Globus pallidus (tissue), 1 donor: ENCODE measurements at places on chromosomes 11 and 22.

DNA sequence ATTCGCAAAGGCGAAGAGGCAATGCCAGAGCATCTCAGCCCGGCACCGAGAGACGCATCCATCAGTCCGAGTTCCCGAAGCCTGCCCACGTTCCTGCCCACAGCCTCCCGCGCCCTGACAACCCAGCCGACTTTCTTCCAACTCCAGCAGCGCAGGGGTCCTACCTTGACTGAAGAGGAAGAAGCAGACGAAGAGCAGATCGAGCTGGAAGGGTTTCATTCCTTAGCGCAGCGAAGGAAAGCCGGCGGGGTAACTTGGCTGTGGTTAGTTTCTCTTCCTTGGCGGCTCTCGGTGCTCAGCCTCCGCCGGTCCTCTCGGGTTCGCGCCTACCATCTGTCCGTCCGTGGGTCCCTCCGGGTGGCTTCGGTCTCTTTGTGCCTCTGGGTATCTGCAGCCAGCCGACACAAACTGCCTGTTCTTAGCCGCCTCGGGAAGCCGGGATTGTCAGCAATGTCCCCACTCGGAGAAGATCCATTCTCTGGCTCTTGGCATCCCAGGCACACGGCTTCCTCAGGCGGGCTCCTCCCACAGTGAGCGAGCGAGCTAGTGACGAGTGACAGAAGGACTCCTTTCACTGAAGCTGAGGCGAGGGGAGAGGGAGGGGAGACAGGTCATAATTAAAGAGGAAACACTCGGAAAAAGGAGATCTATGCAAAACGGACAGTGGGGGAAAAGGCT, at the start of gene KIRREL3:
TSS of gene KIRREL3 (minus strand) at position 480 of the 678 bp plus-strand sequence.
- peak; percentile 80 for DNase-seq

DNA sequence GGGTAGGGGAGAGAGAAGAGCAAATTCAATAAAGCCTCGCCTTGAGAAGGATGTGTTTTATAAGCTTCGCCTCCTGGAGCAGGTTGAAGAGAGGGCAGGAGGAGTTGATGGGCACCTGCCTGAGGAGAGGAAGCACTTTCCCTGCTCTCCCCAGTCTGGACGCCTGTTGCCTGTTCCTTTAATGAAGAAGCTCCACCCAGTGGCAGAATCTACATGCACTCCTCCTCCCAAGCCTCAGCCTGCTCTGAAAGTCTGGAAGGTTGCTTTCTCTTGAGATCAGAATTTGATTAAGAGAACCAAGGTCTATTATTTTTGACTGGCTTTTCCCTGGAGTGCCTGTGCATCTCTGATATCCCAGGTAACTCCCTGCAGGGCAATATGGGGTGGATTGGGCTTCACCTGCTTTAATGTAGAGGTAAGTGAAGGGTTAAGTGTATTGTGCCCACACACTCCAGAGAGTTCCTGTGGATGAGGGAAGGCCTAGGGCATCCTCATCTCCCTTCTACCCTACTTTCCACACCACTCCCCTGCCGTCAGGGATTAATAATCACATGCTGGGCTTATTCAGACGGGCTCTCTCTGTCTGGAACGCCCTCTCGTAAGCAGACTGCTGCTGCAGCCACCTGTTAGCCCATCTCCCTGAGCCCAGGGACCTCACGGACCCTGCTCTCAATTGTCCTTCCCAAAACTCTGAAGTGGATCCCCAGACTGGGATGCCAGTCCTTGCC, 22.3 kb downstream of the NTM start:
- peak; percentile 55 for DNase-seq

- DNase-seq: no peak
Observed at GRCh38 chr11:44684859-44685281, 41.9 kb upstream of the TSPAN18 start.

DNA sequence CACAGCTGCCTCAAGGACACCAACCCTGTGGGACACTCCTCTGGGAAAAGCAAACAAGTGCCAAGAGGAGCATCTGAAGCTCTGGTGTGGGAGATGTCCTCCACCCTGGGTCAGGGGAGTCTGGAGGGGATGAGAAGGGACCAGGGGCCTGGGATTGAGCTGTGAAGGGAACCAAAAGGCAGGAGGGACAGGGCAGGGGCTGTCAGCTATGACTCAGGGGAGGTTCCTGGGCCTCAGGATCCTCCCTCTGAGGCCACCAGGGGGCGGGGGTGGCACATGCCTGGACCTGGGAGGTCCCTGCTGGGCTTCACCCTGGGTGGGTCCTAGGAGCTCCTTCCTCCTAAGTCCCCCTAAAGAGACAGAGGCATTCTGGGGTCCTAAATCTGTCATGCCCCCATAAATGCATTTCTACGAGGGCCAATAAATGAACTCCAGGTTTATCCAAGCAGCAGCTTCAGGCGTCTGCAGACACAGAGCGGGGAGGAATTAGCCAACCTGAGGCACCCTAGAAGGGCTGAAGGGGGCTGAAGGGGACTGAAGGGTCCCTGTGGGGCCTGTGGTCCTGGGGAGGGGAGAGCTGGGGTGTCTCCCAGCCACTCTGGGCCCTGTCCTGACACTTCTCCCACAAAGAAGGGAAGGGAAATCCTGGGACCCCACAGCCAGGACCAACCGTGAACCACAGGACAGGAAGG, 31.9 kb upstream of the IGLL5 start:
- DNase-seq: no peak

DNA sequence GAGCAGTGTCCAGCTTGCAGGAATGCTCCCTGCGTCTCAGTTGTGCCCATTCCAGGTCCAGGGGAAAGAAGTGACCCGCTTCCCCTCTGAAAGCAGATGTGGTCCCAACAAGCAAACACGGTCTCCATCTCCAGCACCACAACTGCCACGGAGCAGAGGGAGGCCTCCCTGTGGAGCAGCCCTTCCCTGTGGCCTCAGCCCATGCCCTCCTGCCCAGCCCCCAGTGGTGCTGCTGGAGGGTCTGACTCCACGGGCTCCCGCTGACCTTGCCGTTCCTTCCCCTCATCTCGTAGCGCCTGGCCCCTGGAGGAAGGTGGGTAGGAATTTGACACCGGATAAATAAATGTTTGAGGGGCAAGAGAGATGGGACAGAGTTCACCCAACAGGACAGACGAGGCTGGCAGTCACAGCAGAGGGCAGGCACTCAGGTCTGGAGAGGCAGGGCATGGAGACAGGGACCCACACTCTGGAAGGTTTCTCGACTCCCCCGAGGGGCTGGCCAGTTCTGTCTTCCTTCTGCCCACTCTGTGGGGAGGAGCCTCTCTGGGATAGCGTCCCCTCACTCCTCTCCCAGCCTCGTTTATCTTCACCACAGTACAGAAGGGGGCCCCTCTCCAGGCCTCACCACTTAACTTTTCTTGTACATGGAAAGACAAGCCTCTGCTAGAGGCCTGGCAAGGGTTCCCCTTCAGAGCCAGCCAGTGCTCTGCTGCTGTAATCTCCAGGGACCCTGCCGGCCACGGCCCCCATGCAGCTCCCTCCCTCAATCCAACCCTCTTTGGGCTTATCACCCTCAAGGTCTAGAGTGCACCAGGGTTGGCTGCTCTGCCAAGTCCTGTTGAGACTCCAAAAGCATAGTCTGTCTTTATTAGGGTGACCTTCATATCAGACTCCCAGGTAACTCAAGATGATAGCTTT, 7.5 kb upstream of the ST3GAL4 start:
- DNase-seq: no peak

DNA sequence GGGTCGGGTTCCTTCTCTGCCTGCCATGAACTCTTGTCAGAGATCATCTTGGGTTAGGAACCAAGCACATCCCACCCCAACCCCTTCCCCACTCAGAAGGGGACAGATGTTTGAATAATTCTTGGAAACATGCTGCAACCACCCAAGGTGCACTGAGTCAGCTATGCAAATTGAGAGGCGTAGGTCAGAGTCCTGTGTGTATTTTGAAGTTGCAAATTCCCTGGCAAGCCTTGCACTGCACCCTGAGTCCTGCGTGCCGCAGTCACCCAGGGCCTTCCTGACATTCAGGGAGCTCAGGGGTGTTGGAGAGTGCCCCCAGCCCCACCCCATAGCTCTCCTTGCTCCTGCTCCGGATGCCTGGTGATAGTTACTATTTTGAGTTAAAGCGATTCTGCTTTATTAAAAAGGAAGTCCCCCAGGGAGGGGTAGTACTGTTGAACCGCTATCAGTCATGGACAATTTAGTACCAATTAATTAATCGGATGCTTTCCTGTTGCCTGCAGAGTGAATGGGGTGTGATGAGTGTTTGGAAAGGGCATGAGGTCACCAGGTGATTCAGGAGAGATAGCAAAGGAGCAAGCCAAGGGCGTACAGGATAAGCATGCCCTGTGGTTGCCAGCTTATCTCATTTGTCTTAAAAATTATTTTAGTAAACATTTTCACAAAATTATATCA, 123.7 kb downstream of the GRIK4 start:
- DNase-seq: no peak
